ENCODE measurements at places on chromosomes 13 and 19.

DNA sequence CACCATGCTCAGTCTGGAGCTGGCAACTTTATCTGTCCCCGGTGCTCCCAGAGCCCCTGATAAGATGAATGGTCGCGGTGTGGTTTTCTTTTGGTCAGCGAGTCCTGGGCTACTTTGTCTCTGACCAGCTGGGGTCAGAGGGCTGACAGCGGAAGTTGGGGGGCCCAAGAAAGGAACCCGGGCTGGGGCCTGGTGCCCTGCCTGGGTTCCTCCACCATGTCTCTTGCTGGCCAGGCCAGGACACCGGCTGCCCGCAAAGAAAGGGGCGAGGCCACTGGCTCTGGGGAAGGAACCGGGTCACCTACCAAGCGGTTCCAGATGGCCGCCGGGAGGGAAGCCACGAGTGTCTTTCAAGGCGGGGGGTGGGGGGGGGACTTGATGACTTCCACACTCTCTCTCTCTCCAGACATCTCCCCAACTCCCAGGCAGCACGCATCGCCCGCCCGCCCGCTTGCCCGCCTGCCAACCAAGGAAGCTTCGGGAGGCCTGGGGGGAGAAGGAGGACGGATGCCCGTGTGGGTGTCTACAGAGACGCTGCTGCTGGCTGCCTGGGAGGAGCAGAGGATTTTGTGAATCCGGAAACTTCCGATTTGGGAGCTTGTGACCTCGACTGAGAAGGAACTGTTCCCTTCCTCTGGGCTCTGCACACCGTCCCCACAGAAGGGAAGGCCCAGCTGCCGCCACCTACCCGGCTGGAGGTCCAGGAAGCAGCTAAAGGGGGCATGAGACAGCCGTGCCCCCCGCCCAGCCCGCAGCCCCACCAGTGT lies 1.1 kb downstream of the PIP5K1C start:
- peak; percentile 85 for DNase-seq

DNA sequence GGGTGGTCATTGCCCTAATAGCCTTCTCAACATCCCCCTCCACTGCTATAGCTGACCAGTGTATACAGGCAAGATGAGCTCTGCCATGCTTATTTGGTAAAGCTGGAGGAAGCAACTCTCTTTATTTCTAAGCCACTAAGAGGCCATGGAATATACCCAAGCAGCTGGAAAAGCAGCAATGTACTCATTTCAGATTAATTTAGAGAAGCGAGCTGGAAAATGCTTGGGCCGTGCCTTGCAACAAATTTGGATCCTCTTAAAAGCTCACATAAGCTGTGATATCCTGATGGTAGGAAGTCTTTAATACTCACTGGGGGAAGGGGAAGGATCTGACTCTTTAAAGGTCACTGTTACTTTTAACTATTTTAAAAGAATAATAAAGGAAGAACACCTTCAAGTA lies 77.8 kb downstream of the TEX26 start:
- no peak for DNase-seq

DNA sequence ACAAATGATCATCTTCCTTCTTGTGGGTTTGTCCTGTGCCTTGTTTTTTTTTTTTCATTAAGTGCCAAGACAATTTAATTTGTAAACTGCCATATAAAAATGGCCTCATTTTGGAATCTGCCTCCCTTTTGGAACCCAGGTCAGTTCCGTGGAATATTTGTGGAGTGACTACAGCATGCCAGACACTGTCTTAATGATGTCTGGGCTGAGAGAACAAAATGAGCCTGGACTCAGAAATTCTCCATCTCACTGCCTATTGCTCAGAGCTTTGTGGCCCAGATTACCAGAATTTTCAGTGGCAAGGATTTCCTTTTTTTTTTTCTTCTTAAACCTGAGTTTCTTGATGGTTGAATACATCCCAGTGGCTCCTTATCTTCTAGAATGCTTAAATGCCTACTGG lies 340.6 kb downstream of the ENOX1 start:
- DNase-seq, result no peak

DNA sequence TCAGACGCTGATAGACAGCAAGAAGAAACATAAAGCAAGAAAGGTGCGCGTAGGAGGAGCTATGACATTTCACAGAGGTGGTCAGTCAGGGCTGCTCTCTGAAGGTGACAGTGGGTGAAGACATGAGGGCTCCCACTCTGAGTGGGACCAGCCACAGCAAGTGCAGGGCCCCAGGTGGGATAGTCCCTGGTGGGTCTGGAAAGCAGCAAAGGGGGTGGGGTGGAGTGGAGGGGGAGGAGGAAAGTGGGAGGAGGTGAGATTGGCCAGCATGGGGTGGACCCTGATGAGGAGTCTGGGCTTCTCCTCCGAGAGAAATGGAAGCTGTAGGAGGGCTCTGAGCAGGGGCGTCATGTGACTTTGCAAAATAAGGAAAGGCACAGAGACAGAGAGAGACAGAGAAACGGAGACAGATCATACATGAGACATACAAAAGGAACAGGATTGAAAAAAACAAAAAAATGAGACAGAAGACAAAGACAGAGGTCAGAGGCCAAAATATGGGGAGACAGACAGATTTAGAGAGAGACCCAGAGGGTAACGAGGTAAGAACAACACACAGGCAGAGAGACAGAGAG lies 2.7 kb downstream of the MAP4K1 start:
- DNase-seq, result no peak

DNA sequence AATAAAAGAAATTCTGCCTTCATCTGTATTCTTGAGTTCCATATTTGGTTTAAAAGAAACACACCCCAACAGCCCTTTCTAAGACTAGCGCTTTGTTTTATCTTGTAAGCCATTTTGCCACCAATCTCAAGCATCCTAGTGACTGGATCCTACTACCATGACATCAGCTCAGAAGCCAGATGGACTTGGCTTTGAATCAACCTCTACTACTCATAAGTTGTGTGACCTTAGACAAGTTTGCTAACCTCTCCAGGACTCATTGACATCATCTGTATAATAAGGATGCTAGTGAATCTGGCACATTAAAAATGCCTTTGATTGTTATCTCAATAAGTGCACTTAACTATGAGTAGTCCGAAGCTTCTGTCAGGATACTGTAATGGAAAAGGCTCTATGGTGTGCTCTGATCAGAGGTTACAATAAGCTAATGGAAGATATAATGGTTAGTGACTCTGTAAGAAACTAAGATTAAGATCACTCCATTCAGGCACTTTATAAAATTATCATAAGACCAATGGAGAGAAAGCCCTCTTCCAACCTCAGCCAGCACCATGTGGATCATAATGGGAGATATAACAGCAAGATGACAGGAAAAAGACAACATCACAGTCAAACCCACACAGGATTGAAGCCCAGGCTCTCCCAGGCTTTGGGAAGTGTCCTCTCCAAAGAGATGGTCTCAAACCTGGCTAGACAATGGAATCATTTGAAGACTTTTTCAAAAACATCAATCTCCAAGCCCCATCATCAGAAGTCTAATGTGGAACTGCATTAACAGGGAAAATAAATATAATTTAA lies 180.6 kb upstream of the MIR17HG start:
- no peak for DNase-seq

DNA sequence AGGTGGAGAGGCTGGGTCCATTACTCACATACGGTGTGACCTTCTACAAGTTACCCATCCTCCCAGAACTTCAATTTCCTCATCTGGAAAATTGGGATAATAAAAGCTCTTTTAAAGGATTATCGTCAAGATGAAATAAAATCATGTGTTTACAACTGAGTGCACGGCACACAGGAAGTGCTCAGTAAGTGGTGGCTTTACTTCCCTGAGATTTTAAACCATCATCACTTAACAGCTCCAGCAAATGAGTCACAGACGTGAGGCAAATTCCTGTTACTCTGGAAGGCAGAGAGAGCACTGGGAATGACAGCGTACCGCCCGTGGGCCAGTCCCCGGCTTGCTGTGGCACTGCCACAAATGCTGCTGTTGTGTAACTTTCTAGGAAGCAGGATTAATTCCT lies 64.1 kb downstream of the MRPL57 start:
- no peak for DNase-seq
